ENCODE measurements at places on chromosomes 7 and 10. TPM values are rescaled to one million over a fixed set of nuclear protein-coding genes. Genes with fewer than 3 reads are reported as not detected.

- DNase-seq: no peak
These were observed 27.8 kb downstream of the CAV1 start for GRCh38 chr7:116552602-116553001.

- DNase-seq: no peak
These were observed 409.4 kb downstream of the GRM8 start for GRCh38 chr7:126843336-126843735.

DNA sequence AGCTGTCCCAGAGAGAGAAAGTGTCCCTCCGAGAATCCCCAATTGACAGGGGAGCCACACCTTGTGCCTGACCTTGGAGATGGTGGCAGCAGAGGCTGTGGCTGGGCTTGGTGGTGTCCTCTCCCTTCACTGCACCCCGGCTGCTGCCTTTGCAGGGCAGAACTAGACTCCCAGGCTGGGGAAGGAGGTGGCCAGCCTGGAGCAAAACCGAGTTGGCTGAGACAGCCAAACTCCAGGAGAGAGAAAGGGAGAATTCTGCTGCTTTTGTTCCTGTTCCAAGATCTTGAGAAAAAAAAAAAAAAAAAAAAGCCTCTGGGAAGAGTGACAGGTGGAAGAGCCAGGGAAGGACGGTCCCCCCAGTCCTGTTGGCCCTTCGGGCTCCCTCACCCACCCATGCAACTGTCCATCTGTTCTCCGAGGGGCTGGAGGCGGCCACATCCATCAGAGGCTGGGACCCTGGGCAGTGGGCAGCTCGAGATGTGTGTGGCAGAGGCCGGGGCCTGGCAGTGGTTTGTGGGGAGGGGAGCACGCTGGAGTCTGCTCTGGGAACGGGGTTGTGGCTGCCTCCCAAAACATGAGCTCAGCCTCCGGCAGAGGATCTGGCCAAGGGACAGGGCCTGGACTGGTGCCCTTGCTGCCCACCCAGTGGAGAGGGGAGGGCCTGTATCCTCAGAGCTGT is 35.5 kb downstream of the CLIP2 start:
- DNase-seq: no peak

- DNase-seq: no peak
These were observed 11.0 kb downstream of the LLCFC1 start for GRCh38 chr7:142950235-142950634.

RAB19 gene
- total RNA-seq: not detected

DNA sequence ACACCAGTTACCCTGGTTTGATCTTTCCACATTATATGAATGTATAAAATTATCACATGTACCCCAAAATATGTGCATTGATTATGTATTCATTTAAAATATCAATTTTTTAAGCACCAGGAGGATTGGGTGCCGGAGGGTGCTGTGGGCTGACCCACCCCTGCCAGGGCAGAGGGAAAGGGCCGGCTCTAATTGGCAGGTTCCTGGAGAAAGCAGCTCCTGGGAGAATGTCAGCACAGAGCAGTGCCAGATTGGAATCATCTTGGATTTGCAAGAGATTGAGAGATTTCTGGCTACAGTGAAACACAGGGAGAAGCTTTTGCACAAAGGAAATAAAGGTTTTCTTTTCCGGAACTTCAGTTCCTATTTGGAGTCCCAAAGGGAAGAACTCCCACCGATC is 264.4 kb upstream of the TCERG1L start:
- peak; percentile 61 for DNase-seq

- no peak for DNase-seq
These were observed 37.5 kb downstream of the TAS2R41 start for GRCh38 chr7:143514995-143515735.

DNA sequence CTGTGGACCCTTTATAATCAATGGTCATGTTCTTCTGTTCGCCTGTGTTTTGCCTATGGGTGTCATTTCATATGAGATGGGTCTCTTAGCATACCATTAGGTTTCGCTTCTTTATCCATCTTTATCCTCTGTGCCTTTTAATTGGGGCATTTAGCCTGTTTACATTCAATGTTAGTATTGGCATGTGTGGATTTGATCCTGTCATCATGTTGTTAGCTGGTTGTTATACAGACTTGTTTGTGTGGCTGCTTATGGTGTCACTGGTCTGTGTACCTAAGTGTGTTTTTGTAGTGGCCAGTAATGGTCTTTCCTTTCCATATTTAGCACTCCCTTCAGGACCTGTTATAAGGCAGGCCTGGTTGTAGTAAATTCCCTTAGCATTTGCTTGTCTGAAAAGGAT is 90.3 kb downstream of the MYO3A start:
- DNase-seq: no peak

DENND2A gene
- 17.4 TPM for total RNA-seq

OR2A42 gene
- total RNA-seq: not detected

DNA sequence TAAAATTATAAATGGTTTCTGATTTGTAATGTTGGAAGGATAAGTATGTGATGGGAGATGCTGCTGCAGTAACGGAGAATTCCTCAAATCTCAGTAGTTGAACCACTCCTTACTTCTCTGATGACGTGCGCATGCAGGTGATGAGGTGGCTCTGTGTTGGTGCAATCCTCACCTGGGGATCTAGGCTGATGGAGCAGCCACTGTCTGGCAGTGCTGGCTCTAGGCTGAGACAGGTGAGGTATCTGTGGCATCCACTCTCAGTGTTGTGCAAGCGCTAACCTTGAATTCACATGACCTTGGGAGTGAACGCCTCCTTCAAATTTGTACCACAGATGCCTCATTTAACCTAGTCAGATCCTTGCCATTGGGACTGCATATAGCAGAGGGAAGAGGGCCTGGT is 35.0 kb downstream of the LHFPL3 start:
- no peak for DNase-seq

GRCh38 chr10:8539056-8539455 is 484.6 kb downstream of the GATA3 start:
- DNase-seq: no peak

- no peak for DNase-seq
These were observed 42.7 kb upstream of the CACNB2 start for GRCh38 chr10:18097524-18097923.

DNA sequence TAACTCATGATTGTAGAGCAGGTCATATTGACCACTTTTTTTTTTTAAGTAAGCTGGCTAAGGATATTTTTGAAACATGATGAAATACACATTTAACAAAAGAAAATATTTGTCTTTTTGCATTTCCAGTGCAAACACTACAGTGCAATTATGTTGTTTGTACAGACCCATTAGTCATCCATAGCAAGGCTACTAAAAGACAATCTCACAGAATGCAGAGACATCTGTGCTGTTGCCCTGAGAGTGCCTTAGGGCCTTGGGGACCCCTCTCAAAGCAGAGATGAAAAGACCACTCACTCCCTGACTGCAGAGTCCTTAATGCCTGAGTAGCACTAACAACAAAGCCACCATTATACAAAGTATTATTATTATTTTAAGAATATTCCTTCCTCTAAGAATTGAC is 104.5 kb downstream of the NRCAM start:
- no peak for DNase-seq

GRCh38 chr7:44853391-44853790 is 5.5 kb upstream of the H2AZ2 start:
- no peak for DNase-seq

FAM185A gene
- total RNA-seq: 15.5 TPM

HTR5A gene
- total RNA-seq: not detected

- DNase-seq: no peak
These were observed 69.5 kb downstream of the HIBADH start for GRCh38 chr7:27593226-27593625.

- no peak for DNase-seq
These were observed 120.6 kb downstream of the SEM1 start for GRCh38 chr7:96589038-96589437.

LEP gene
- 7.4 TPM for total RNA-seq

- no peak for DNase-seq
These were observed 30.3 kb downstream of the PIK3CG start for GRCh38 chr7:106895246-106895864.

DNA sequence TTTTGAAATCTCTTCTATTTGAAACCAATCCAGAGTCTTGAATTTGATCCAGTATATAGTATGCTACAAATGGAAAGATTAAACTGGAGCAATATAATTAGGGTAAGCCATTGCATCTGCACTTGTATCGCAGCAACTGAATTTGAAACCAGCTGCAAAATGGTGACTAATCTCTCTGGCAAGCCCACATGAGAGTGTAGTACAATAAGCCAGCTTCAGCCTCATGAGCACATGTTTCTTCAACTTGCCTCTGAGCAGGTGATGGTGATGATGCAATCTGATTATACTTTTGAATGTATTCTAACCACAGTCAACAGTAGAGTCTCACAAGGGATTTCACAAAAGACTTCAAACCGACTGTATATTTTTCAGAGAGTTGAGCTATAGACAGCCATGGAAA is 829 bp upstream of the RPA3 start:
- no peak for DNase-seq

DNA sequence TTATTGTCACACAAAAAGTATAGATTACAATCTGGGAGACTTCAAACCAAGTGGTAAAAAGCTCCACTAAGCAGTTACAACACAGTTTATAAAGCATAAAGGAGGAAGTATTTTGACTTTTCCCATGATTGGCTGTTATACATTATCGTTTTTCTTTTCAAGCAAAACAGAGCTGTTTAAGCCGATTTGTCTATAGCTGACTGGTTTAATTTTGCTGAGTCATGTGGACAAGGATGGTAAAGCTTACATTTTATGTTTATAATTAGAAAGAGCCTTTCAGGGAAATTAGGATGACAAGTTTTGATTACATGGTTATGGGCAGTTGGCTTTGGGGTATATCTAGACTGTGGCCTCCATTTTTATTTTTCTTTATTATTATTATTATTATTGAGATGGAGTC is 152.5 kb upstream of the STK17A start:
- no peak for DNase-seq

- DNase-seq: no peak
These were observed 10.6 kb downstream of the NACAD start for GRCh38 chr7:45078125-45078681.

- DNase-seq: no peak
These were observed 41.5 kb upstream of the EBLN1 start for GRCh38 chr10:22259280-22259679.

GRCh38 chr7:103859709-103860108 is 129.7 kb downstream of the RELN start:
- no peak for DNase-seq

AGR2 gene
- total RNA-seq: not detected

DNA sequence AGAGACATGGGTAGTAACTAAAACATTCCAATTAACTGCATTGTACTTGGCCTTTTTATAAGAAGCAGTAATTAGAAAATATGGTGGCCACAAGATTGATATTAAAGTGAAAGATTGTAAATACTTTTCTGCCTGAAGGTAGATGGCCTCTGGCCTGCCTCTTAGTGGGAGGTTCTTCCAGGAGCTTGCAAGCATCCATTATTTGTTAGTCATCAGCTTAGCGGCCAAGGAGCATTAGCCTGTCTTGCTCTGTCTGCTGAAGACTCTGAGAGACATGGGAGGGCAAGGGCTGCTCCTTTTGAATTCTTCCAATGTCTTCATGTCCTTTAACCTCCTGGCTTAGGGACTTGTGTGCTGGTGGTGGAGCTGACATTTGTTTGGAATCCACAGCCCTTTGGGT is 80.4 kb downstream of the TCF7L2 start:
- no peak for DNase-seq

DNA sequence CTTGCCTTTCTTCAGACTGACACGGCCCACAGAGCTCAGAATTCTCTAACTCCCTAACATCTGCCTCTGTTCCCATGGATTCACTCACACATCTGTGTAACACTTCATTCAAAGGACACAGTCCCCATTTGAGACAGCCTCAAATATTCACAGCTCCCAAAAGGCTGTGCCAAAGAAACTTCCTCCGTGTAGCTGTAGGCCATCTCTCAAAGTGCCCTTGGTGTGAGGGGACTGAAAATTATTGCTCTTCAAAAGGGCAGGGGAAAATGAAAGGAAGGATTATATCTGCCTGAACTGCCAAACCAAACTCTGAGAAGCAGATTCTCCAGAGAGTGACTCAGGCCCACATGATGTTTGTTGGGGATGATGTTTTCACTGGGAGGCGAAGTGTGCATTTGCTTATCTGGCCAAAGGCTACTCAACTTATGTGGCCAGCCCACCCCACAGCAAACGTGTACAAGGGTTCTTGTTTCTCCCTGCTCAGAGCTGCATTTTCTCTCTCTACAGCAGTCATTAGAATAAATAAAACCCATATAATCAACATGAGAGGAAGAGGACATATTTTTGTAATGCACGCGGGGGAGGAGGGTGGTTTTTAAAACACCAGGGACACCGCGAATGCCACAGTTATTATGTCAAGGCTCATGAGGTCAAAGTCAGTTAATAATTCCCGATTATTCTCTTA is 302.4 kb upstream of the NFE2L3 start:
- no peak for DNase-seq

- no peak for DNase-seq
These were observed 178.0 kb downstream of the MDFIC start for GRCh38 chr7:115099906-115100305.
